Right hindlimb (tissue), 1 donor: ENCODE measurements at places on chromosomes 3 and 15.

DNA sequence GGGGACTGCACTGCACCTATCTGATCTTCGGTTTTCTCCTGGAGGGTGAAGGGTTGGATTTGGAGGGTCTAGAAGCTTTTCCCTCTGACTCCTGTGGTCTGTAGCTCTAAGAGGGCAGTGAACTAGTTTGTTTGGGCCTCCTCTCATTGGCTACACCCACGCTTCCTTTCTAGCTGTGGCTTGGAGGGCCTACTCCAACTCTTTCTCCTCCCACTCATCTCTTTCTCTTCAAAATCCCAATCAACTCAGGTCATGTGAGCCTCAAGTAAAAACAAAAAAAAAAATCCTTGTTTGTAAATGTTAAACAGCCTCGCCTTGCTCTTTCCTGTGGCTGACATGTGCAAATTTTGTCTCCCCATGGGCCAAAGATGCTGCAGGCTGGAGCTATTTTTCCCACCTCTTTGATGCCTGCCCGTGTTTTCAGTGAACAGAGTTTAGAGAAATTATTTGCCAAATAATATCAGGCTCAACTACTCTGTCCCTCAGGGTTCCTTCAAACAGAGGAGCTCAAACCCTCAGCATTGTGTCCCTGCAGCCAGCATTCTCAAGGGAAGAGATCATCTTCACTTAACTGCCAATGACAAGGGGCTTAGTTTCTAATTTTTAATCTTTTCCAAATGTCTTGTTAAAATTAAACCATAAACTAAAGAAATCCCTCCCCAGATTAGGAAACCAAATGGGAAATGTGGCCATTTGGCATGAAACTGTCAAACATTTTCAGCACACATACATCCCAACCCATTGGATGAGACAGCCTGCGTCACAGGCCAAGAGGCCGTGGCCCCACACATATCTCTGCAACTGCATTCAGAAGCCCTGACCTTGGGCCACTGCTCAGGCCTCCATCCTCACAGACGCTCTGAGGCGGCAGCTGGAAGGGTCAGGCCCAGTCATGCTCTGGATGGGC, 114.8 kb upstream of the THBS1 start:
- peak; percentile 84 for DNase-seq

DNA sequence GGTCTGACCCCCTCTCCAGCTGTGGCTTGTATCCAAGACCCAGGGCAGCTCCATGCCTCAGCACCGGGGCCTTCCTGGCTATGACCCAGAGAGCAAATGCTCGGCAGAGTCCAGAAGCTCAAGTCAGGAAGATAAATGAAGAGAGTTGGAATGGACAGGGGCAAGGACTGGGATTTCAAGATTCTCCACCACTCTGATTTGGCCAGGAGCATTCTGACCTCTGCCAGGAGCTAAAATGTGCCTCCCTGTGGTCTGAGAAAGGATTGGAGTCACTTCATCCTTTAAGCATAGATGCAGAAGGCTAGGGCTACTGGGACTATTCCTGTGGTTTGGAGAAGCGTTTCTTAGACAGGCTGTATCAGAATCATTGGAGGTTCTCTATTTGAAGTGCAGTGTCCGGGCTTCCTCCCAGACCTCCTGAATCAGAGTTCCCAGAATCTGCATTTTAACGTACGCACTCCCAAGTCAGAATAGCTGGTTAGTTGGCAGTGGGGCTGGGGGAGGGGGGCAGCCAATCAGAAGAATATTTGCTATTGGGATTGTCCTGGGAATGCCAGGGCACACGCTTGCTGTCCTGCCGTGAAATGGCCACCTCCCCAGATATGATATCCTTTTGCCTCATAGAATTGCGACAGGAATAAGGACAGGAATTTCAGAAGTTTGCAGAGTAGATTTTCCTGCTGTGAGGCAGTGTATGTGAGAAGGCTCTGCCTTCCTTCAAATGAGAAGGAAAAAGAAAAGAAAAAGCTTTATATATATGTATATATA, 57.4 kb downstream of the HRH1 start:
- no peak for DNase-seq

- no peak for DNase-seq
Observed at GRCh38 chr3:135895734-135896121, 69.8 kb upstream of the PPP2R3A start.

DNA sequence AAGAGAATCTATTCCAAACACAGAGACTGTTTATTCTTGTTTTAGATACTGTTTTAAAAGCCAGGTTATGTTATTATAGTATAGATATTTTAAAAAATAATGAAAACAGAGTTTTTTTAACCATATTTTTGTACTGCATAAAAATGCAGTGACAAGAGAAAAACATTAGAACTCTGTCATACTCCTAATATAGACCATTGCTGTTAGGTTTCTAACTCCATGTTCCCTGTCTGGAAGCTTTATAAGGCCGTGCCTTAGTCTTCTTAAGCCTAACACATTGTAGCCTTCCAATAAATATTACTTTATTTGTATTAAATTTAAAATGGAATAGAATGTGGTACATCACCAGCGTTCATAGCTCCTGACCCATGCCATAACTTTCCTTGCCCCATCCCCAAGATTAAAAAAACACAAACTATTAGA, 53.2 kb downstream of the MBNL1 start:
- no peak for DNase-seq

GRCh38 chr3:23438657-23439056, 235.5 kb downstream of the UBE2E2 start:
- no peak for DNase-seq

- DNase-seq: no peak
Observed at GRCh38 chr3:167835953-167836352, 100.4 kb downstream of the SERPINI1 start.
